AG04449 (cell line): ENCODE measurements at places on chromosomes 3 and 15.

DNA sequence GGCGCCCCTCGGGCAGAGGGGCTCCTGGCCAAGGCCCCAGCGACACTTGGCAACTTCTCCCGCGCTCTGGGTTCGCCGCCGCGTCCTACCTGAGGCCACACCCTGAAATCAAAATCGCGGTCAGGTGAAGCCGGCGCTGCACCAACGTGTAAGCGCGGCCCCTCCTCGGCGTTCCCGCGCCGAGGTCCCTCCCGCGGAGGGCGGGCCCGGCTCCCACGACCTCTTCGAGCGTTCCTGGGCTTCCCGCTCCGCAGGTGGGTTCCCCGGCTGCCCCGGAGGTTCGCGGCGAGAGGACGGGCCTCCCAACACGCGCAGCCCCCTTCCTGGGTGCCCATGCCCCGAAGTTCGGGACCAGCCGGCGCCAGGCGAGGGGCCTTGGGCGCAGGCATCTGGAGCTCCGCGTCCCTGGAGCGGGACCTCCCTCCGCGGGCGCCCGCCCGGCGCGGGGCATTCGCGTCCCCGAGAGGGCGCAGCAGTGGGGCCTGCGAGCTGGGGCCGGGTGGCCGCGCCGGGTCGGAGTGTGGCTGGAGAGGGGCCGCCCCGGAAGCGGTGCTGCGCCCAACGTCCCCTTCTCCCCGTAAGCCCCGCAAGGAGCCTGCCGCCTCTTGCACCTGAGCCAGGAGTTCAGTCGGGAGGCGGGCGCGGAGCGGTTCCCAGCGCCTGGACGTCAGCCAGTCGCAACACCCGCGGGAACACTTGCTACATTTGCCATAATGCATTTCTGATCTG is 13.7 kb downstream of the PAK6 start:
- DNase-seq = no peak

DNA sequence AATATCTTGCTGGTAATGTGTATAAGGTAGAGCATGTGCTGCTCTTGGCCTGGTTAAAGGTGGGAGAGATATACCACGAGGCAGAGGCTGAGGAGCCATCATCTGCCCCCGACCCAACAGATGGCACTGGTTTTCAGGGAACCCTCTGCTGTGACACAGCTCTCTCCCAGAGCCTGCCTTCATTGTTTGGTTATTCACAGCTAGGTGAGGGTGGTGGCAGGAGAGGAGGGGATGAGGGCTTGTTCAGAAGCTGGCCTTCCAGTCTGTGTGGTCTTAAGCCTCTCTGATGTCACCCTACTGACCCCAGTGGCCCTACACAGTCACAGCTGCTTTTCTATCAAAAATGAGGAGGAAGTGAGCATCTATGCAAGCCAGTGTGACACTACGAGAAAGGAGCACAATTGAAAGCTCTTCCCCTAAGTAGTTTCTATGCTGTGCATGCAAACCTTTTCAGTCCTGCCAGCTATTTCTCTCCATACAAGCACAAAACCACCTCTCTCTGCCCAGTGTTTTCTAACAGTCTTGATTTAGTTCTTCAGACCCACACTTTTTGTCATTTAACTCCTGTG is 258.4 kb upstream of the AGTR1 start:
- no peak for DNase-seq

DNA sequence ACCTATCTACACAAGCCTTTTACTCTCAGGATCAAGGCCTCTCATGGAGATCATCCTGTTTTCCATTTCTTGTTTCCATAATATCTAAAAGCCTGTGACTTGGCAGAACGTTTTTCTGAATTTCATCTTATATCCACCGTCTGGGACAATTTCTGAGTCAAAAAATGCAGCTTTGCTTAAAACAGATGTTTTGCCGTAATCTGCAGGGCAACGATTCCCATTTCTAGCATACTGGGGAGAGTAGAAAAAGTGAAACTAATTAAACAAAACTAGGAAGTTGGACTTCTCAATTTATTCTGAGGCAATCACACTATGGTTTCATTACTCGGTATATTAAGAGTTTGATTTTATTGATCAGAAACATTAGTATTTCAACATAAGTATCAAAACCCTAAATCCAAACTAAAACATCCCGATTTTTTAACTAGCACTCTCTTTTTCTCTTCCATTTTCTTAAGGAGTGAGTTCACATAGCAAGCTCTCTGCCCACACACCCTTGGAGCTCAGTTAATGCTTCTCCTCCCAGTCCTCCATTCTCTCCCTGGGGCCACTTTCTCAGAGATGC is 33.6 kb downstream of the SPATA12 start:
- no peak for DNase-seq

- no peak for DNase-seq
These were observed 59.5 kb upstream of the TSEN2 start for GRCh38 chr3:12424635-12425319.

DNA sequence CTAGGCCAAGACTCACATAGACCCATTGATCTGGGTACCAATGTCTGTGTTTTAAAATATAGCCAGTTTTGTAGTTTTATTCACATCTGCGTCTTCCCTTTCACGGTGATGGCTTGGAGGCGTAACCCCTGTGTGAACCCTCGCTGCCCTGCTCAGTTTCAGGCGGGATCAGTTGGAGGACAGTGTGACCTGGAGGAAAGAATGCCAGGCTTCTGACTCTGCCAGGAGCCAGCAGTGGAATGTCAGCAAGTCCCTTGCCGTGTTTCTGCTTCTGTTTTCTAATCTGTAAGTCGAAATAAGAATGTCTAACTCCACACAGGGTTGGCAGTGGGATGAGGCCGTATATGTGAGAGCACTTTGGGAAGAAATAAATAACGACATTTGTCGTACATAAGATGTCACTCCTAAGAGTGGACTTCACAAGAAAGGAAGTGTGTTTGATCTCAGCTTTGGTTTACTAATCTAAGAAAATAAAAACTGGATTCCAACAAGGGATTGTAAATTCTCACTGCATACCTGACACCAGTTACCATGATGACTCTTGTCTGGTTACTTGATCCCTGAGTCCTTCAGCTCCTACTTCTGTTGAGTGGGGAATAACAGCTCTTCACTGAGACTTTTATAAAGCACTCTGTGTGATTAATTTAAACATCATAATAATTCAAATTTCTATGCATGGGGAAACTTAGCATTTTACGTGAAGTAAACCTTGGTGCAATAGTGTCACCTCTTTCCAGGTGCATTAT is 6.3 kb upstream of the CA12 start:
- DNase-seq = no peak

GRCh38 chr3:7546253-7546652 is 685.3 kb downstream of the GRM7 start:
- DNase-seq = no peak

GRCh38 chr3:160314995-160315394 is 84.0 kb downstream of the IFT80 start:
- DNase-seq = no peak

DNA sequence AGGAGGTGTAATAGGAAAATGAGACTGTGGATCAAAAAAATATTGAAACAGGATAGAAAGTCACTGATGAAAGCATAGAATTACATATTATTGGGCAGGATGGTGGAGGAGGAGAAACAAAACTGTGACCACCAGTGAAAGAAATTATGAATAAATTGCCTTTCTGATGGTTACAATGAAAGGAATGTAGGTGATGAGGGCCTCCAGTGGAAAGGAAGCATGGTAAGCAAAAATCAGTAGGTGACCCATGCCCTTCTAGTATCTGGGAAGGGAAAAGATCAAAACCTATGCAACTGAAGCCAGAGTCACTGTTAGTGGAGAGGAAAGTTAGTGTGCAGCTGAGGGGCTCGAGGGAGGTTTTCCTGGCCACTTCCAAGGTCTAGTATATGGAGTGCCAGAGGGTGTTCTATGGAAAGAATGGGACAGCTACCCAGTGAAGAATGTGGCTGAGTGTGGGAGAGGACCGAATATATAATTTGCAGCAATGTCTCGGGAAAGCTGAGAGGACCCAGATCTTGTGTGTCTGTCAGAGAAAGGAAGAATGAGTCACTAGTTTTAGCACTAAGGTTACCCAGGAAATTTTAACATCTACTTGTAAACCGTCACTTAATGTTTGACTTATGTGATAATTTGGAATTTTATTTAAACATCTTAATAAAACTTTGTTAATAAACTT is 146.2 kb downstream of the NFKBIZ start:
- peak; percentile 36 for DNase-seq

- no peak for DNase-seq
These were observed 2.1 kb downstream of the TRA2B start for GRCh38 chr3:185935465-185936272.

GRCh38 chr15:55823191-55823670 is 80.3 kb upstream of the PRTG start:
- peak; percentile 78 for DNase-seq

GRCh38 chr3:8579096-8579495 is 65.5 kb downstream of the SSUH2 start:
- DNase-seq = no peak

- no peak for DNase-seq
These were observed 52.0 kb downstream of the POLR2M start for GRCh38 chr15:57758560-57758959.

DNA sequence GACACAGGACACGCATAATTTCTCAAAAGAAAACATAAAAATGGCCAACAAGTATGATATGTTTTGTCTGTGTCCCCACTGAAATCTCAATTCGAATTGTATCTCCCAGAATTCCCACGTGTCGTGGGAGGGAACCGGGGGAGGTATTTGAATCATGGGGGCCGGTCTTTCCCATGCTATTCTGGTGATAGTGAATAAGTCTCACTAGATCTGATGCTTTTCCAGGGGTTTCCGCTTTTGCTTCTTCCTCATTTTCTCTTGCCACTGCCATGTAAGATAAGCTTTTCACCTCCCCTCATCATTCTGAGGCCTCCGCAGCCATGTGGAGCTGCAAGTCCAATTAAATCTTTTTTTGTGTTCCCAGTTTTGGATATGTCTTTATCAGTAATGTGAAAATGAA is 12.1 kb upstream of the POU1F1 start:
- DNase-seq = no peak

GRCh38 chr3:127894481-127894880 is 20.6 kb upstream of the KBTBD12 start:
- DNase-seq = no peak

DNA sequence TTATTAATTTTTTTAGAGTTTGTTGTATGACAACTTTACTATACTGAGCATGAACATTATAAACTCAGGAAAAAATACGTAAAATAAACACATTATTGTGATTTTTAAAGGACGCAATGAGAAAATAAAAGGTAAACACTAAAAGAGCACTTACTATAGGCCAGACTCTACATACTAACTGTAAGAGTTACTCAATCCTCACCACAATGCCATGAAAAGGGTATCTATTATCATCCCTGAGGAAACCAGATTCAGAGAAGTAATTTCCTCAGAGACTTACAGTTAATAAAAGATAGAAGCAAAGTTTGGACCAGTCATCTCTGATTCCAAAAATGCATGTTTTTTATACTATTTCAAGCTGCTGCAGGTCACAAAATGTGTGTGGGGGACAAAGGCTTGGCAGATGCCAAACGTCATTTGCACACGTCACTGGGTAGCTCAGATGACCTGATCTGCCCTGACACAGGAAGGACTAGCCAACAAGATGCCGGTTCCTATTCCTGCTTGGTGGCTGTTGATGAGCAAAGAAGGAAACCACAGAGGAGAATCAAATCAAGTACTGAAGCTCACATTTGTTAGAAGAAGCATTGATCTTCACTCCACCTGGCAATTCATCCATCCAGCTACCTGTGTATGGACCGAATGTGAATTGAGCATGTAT is 42.3 kb downstream of the KLHL6 start:
- DNase-seq = no peak

DNA sequence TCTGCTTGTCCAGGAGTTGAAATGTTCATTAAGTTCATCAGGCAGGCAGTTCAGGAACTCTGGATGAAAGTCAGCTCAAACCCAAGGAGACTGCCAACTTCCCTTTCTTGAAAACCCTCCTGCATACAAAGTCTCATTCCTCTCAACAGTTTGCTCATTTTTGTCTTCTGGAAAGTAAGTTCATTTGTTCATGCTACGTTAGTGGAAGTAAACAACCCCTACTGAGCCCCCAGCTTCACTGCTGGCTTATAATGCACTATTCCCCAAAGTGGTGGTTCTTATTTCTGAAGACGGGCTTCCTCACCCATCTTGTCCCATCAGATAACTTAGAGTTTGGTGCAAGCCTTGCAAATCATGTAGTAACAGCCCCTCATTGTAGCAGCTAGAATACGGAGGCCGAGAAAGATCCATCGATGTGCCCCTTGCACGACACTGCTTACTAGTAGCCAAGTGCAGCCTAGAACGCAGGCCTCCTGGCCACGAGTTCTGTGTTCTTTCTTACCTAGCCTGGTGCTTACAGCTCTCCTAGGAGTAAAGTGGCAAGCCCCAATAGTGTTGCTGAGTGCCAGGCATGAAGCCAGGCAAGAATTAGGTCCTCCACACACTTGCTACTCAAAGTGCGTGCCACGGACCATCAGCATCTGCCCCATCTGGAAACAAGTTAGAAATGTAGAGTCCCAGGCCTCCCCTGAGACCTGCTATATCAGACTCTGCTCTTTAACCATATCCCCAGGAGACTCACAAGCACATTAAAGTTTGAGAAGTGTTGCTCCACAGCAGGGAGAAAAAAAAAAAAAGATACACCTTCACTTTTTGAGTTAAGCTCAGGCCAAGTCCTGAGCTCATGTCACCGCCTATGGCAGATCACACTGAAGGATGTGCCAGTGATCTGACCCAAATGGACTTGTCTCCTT is 82.5 kb downstream of the RFTN1 start:
- no peak for DNase-seq

- DNase-seq = no peak
These were observed 49.2 kb upstream of the P3H2 start for GRCh38 chr3:190169877-190170276.

- no peak for DNase-seq
These were observed 26.4 kb downstream of the NIT2 start for GRCh38 chr3:100360757-100361496.

- DNase-seq = no peak
These were observed 90.4 kb upstream of the ASB14 start for GRCh38 chr3:57382933-57383332.

DNA sequence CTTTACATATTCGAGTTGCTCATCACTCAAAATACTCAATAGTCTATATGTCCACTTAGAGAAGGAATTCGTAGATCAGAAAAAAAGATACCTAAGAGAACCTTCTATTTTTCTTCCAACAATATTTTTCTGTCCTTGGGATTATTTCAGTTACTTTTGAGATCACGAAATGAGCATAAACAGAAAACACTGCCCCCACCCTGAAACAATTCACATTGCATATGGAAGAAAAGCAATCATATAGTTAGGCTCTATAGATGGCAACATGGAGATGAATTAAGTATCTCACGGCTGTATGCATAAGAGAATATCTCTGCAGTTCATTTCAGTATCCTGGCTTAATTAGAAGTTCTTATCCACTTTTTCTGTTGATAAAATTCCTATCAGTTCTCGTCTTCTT is 391.1 kb downstream of the FGF12 start:
- DNase-seq = no peak

GRCh38 chr15:40510201-40510600 is 39.4 kb downstream of the CHST14 start:
- DNase-seq = no peak
